8988T (cell line): ENCODE measurements at places on chromosomes 13 and 19.
A peak's percentile ranks its signal among the peaks of the same experiment; 100 is the strongest.

GRCh38 chr13:97986835-97987234, 33.4 kb downstream of the IPO5 start:
- no peak for DNase-seq

- DNase-seq, result no peak
Observed at GRCh38 chr13:107079423-107080049, 511.6 kb upstream of the ARGLU1 start.

GRCh38 chr13:99129951-99130350, 70.7 kb upstream of the UBAC2 start:
- DNase-seq, result no peak

DNA sequence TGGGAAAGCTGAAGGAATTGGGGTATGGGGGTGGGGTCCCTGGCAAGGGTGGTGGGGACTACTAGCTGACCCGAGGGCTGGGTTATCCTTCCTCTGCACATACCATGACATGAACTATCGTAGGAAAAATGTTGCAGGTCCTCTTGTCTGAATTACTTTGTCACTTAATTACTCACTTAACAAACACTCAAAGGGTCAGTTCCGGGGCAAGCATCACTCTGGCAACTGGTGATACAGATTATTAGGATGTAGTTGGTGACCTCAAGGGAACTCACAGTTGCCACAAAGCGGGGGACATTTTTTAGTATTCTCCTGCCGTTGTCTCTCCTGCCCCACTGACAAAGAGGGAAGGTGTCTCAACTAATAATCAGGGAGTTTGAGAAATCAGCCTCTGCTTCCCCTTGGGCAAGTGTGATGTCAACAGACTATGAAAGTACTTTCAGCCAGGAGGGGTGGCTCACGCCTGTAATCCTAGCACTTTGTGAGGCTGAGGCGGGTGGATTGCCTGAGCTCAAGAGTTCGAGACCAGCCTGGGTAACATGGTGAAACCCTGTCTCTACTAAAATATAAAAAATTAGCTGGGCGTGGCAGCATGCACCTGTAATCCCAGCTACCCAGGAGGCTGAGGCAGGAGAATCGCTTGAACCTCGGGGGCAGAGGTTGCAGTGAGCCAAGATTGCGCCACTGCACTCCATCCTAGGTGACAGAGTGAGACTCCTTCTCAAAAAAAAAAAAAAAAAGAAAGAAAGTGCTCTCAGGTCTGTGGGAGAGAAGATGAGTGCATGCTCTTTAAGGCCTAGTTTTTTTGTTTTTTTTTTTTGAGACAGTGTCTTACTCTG, 10.3 kb downstream of the DNAJB1 start:
- no peak for DNase-seq

DNA sequence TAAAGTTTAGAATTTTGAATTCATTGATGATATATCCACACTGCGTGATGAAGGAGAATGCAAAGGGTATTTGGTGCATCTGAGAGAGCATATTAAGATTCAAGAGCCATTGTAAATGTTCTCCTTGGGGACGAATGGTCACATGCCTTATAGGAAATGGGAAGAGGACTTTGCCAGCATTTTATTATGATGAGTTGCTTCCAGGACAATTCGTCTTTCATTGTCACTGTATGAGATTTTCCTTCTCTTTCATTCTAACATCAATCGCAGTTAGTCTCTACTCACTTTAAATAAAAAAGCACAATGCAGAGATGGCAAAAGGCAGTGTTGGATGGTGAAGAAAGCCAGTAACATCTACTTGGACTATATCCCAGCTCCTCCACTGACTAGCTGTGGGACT, 21.4 kb downstream of the WDFY2 start:
- DNase-seq, result no peak

DNA sequence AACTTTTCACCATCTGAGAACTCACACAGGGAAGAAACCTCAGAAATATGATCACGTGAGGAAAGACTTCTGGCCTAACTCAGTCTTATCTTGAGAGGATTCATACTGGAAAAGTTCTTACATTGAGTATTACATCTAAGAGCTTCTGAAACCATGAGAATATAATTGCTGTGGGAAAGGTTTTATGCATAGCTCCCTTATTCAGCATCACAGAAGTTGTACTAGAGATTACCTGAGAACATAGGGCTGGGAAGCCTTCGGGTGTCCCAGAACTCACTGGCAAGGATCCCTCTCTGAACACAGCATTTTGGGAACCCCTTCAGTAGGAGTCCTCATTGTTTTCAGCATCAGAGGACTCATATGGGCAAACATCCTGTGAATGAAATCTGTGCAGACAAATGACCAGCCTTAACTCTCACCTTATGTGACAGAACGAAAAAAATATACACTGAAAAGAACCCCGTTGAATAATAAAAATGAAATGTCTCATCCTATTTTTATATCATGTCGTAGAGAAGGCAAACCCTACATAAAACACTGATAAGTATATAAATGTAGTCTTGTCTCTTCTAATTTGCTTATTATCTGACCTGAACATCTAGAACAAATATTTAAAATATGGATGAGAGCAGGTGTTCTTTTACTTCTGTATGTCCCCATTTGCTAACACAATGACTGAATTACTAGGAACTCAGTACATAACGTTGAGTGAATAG, 14.2 kb downstream of the ZNF274 start:
- DNase-seq, result no peak

DNA sequence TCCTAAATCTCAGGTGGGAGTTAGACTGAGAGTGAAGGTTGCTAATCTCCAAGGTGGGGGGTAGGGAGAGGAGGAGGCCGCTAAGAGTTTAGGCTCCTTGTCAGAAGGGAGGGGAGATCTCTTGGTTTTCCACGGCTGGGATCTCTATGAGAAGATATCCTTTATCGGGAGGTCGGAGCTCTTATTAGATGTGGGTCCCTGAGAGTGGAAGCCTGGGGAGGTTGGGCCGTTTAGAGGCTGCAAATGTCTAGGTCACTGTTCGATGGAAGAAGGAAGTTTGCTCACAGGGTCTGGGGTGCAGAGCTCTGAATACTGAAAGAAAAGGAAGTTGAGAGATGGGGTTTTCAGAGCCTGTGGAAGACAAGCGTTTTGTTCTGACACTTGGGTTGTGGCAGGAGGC, 3.8 kb downstream of the MYADM start:
- DNase-seq, result no peak

DNA sequence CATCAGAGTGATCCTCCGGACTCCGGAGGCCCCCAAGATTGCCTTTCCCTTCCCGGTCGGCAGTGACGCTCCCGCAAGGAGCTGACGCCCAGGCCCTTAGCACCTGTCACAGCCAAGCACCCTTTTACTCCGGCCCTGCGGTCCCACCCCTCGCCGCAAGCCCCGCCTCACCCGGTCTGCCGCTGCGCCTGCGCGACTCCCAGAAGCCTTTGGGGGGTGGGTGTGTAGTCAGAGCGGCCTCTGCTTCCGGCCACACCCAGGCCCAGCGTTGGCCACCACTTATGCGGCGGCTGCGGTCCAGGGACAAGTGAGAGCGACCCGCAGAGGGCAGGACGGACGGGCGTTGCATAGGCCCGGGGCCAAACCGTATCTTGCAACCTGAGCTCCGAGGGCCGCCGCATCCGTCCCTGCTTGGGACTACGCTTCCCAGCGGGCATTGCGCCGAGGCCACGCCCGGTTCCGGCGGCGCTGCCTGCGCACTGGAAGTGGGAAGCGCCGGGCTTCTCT, 441 bp upstream of the ZFP28 start:
- DNase-seq, result peak; percentile 80

GRCh38 chr19:4847190-4847973, 15.9 kb upstream of the TICAM1 start:
- DNase-seq, result no peak

GRCh38 chr13:24381541-24382265, 72.3 kb downstream of the C1QTNF9 start:
- no peak for DNase-seq

DNA sequence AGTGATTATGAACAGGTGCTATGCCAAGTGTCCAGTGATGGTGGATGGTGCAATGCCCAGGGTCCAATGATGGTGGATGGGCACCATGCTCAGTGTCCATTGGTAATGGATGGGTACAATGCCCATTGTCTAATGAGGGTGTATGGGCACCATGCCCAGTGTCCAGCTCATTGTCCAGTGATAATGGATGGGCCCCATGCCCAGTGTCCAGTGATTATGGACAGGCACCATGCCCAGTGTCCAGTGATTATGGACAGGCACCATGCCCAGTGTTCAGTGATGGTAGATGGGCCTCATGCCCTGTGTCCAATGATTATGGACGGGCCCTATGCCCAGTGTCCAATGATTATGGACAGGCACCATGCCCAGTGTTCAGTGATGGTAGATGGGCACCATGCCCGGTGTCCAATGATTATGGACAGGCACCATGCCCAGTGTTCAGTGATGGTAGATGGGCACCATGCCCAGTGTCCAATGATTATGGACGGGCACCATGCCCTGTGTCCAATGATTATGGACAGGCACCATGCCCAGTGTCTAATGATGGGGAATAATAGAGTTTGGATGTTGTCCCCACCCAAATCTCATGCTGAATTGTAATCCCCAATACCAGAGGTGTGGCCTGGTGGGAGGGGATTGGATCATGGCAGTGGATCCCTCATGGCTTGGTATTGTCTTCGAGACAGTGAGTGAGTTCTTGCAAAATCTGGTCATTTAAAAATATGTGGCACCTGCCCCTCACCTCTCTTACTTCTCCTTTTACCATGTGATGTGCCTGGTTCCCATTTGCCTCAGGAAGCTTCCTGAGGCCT, 87.8 kb downstream of the ANKRD10 start:
- no peak for DNase-seq

- no peak for DNase-seq
Observed at GRCh38 chr13:31485183-31485582, 254.1 kb upstream of the RXFP2 start.

DNA sequence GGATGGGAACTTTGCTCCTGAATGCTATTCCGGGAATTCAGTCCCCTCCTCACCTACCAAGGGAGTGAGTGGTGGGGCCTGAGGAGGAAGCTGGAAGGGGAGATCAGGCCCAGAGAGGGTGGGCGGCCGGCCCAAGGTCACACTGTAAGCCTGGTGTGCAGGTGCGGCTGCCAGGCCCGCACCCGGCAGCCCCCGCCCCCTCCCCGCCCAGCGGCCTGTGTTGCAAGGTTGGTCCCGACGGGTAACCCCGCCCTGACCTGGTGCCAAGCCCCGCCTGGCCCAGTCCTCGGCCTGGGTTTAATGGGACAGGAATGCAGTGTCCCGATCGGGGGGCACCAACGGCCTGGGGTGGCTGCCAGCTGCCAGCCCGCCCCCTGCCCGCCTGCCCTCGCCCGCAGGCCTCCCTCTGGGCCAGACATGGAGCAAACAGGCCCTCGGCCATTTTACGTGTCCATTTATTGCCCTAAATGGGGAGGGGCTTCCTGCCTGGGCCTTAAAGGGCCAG, 5.5 kb downstream of the ZBTB7A start:
- peak; percentile 67 for DNase-seq

DNA sequence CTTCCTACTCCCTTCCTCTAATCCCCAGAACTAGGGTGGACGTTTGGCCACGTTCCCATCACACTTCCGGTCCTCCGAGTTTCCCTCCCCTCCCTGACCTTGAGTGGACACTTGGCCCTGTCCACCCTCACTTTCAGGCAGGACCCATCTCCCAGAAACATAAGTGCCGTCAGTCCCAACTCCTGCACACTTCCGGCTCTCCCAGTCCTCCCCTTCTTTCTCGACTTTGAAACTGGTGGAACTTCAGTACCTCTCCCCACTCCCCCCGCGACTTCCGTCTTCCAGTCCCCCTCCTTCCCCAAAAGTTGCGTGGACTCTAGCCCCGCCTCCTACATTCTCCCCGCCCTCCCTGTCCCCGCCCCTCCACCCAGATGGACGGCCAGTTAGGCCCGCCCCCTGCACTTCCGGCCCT, 278 bp upstream of the ZNF274 start:
- DNase-seq, result no peak

DNA sequence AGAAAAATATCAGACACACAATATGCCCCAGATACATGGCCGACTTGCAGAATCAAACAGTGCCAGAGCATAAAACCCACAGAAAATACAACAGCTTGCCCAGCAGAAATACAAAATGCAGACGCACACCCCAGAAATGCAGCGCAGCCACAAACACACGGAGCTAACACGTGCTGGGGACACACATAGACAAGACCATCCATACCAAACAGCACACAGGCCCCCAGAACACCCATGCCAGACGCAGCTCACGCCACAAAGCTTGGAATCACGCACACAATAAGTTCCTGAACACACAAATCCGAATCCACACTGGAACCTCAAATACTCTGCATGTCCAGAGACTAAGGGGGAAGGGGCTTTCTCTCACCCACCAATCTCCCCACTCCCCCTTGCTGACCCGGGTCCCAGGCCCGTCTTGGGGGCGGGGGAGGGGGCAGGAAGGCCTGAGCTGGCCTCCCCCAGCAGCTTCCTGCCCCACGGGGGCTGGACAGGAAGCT, 17.2 kb downstream of the CCDC97 start:
- no peak for DNase-seq

GRCh38 chr13:26742691-26743358, 17.8 kb downstream of the GPR12 start:
- no peak for DNase-seq

GRCh38 chr13:18959996-18960395, 221.6 kb downstream of the TUBA3C start:
- DNase-seq, result no peak

DNA sequence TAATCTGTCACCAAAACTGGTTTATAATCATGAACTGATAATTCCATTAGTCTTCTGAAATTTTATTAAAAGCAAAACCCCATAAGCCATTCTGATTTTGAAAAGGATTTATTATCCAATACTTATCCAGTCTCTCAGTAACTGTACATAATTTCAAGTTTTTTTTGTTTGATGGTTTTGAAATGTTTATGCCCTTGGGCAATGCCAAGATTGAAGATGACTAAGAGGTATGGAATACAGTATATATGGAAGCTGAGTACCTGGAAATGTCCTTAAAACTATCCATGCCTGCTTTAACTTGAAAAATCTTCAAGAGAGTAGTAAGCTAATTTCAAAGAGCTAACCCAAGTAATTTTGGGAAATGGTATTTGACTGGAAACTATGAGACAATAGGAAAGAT, 1.8 kb upstream of the NEK5 start:
- DNase-seq, result no peak

DNA sequence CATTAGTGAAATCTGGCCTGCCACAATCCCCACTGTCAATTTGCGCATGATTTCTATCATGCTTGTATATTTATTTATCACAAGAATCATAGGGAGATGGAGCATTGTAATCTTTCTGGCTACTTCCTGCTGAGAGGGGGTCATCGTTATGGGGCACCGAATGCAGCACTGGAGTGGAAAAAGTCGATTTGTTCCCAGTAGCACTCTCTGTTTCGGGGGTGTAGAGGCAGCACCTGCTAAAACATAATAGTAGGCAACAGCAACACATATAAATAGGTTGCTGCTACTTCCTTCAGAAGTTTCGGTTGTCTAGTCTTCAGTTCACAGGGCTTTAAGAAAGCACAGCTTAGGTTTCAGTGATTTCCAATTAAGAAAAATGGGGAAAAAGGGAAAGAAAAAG, 23.4 kb upstream of the CEACAM21 start:
- no peak for DNase-seq
